ENCODE measurements at places on chromosomes 4 and X.

DNA sequence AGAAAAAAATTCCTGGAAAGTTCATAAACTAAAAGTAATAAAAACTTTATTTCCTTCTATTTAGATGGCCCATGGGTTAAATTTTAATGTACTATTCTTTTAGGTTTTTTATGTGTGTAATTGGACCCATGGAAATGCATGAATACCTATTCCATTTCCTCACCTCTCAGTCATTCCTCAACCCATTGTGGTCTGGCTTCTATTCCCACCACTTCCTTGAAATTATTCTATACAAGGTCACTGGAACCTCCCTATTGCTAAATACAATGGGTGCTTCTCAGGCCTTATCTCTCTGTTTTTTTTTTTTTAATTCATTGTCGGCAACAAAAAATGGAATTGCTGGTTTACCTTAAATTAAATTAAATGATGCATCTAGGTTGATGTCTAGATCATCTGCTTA lies 17.2 kb downstream of the SLC39A8 start:
- DNase-seq = no peak

DNA sequence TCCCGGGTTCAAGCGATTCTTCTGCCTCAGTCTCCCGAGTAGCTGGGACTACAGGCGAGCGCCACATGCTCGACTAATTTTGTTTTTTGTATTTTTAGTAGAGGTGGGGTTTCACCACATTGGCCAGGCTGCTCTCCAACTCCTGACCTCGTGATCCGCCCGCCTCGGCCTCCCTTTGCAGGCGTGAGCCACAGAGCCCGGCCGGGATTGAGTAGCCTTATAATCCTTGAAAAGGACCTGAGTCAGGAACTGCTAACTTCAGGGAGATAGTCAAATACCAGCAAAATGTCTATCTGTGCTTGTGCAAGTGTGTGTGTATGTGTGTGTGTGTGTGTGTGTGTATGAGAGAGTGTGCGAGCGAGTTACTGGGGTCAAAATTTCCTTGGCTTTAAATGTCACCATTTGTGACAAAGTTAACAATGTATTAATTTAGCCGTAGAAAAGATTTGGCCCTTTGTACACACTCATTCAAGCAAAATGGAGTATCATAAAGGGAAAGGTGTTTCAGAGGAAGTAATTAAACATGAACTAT lies 1.8 kb upstream of the KDM6A start:
- DNase-seq = no peak

DNA sequence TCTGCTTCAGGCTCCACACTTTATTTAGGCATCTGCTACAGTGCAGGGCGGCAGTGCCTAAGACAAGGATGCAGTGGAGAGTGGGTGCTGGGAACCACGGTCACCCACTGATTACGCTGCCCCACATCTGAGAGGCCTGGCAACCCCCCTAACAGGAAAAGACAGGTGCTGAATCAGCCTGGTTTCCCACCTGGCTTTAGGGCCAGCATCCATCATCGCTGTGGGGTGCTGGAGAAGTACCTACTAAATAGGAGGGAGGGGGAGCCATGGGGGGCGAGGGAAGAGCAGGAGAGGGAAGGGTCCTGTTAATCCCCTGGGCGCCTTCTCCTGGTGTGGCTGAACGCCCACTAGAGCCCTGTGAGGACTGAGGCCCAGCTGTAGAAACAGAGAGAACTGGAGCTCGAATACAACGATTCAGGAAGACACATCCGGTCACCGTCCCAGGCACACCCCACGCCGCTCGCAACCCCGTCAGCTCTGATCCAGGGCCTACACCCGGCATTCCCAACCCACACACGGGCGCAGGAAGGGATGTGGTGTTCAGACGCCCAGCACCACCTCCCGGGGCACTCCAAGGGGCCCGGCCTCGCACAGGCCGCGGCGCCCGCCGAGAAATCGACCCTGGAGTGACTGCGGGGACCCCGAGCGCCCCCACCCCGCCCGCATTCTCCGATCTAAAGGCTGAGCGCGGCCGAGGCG lies 554 bp downstream of the DCTD start:
- no peak for DNase-seq

DNA sequence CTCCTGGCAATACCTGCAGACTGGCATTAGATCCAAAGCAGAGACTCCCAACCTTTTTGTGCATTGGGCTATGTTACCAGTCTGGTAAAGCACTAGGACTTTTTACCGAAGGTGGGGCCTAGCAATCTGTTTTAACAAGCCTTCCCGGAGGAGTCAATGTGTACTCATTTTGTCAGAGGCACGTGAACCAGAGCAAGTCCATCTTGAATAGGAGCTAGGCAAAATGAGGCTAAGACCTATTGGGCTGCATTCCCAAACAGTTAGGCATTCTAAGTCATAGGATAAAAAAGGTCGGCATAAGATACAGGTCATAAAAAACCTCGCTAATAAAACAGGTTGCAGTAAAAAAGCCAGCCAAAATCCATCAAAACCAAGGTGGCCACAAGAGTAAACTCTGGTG lies 22.3 kb downstream of the ADGRA3 start:
- DNase-seq = no peak

- no peak for DNase-seq
These were observed 84.9 kb downstream of the MAML3 start for GRCh38 chr4:140069066-140069465.

DNA sequence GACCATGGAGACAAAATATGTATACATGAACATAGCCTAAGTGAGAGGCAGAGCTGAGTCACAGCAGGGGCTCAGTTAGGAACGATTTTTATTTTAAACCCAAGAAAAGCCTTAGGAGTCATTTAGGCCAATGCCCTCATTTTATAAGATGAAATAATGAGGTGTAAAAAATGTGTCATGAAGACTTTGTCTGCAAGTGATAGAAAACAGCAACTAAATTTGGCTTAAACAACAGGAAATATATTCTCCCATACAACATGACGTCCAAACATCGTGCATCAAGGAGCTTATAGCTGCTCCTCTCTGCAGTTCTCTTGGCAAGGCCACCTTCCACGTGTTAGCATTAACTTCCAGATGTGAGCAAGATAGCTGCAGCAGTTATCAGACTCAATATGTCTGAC lies 16.8 kb downstream of the SCFD2 start:
- DNase-seq = no peak

- no peak for DNase-seq
These were observed 42.5 kb upstream of the MAP9 start for GRCh38 chr4:155419266-155419665.

GRCh38 chr4:90118527-90119195 lies 8.5 kb upstream of the CCSER1 start:
- DNase-seq = no peak

DNA sequence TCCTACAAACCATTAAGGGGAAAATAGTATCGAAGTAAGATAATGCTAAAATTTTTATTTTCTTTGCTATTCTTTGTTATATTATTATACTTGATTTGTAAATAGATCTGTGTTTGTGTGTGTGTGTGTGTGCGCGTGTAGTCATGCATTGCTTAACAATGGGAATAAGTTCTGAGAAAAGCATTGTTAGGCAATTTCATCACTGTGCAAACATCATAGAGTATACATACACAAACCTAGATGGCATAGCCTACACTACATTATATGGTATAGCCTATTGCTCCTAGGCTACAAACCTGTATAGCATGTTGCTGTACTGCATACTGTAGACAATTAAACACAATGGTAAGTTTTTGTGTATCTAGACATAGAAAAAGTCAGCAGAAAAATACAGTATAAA lies 17.1 kb downstream of the MTTP start:
- no peak for DNase-seq

- no peak for DNase-seq
These were observed 32.8 kb upstream of the REST start for GRCh38 chr4:56874923-56875322.

DNA sequence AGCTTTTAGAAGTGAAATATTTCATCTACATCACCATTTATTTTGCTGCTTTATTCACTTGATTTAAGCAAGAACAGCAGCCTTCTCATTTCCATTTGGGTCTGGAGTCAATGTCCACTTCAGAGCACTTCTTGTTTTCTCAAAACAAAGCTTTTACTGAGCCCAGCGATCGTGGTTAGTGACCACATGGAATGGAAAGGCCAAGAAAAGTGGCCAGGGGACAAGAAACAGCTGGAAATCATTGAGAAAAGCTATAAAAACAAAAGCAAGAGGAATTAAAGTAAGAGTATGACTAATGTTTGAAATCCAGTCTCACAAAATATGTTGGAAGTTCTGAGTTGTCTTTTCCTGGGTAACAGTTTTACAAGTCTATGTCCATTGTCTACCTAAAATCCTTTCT lies 328.4 kb upstream of the INTU start:
- DNase-seq = no peak

DNA sequence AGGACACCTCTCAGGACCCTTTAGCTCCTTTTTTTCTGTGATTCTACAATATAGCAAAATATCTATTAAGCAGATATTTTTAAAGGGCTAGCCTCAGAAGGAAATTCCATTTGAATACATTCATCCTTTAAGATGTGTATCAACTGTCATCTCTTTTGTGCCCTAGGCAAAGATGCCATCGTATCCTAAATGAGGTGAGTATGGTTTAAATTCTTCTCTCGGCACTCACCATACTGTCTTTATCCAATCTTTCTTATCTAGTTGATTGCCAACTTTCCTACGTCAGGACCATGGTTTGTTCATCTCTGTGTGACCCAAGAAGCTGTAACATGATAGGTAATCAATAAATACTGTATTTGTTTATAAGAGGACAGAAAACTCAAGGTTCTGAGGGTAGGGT lies 176.0 kb downstream of the LDB2 start:
- DNase-seq = no peak

DNA sequence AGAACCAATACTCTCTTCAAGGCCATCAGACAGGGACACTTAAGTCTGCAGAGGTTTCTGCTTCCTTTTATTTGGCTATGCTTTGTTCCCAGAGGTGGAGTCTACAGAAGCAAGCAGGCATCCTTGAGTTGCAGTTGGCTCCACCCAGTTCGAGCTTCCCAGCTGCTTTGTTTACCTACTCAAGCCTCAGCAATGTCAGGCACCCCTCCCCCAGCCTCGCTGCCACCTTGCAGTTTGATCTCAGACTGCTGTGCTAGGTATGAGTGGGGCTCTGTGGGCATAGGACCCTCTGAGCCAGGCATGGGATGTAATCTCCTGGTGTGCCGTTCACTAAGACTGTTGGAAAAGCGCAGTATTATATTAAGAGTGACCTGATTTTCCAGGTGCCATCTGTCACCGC lies 12.6 kb upstream of the UGT2B15 start:
- no peak for DNase-seq

GRCh38 chr4:84085986-84086385 lies 413.1 kb downstream of the NKX6-1 start:
- DNase-seq = no peak

GRCh38 chr4:153448003-153448731 lies 18.0 kb upstream of the TMEM131L start:
- DNase-seq = no peak

- no peak for DNase-seq
These were observed 19.3 kb upstream of the VCX2 start for GRCh38 chrX:8190341-8190830.

GRCh38 chr4:111854494-111855087 lies 290.7 kb upstream of the FAM241A start:
- DNase-seq = no peak

GRCh38 chr4:104507112-104507511 lies 12.4 kb upstream of the CXXC4 start:
- DNase-seq = no peak

DNA sequence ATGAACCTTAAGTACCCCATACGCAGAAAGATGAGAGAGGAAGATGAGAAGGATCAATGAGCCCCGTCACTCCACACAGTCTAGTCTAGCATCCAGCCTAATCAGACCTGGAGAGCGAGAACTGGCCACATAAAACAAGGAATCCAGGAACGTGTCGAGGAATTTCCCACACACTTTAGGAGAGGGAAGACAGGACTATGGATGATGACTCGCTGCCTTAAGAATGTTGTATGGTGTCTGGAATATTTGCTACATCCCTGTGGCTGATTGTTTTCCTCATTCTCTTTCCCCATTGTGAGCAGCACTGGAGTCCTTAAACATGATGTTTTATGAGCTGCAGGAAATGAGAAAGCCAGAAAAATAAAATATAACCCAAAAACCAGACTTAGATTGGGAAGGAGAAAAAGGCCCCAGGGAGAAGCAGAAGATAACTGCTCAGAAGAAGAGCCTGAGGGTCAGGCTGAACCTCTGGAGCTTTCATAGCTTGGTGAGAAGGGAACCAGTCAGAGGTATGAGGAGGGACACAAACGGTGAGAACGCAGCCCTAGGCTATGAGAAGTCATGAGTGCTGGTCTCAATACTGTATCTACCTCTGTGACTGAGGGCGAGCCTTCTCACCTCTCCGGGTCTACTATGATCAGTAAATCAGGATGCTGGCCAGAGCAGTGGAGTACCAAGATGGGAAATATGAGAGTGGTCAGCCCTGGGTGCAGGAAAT lies 139.5 kb upstream of the NOCT start:
- no peak for DNase-seq

DNA sequence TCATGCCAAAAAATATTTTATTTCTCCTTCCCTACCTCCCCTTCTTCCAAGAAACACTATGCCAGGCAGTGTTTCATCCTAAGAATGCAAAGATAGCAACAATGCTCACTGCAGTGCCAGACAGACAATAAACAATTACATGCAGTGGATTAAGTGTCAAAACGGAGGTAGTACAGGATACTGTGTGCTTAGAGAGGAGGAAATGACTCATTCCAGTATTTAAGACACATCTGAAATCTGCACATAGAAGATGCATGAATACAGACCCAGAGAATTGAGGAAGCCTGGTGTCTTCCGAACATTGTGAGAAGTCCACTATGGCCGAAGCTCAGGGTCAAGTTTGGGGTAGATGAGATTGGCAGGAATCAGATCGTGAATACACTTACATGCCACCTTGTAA lies 326.4 kb downstream of the PPP3CA start:
- no peak for DNase-seq

GRCh38 chr4:168724686-168725411 lies 228.0 kb downstream of the PALLD start:
- no peak for DNase-seq

GRCh38 chr4:149135062-149135461 lies 680.6 kb downstream of the IQCM start:
- no peak for DNase-seq

GRCh38 chr4:80125252-80126177 lies 52.5 kb upstream of the ANTXR2 start:
- DNase-seq = no peak

- no peak for DNase-seq
These were observed 1389.9 kb downstream of the ARAP2 start for GRCh38 chr4:34854451-34854850.

DNA sequence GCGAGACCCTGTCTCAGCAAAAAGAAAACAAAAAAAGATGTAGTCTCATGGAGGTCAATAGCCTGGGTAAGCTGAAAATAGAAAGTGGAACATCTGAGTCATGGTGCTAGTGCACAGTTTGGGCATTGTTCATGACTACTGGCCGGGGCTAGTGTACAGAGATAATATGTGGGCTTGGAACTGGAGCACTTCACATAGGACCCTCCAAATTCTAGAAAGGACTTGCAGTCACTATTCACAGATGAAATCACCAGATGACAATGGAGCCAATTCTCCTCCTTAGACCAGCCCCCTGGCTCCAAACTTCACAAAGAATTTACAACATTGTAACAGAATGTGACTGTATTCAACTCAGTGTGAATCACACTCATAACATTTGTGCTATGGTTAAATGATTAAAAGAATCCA lies 367.8 kb upstream of the SLC7A11 start:
- DNase-seq = no peak

- DNase-seq = no peak
These were observed 51.9 kb downstream of the MAOA start for GRCh38 chrX:43707812-43708548.

- DNase-seq = no peak
These were observed 177.4 kb downstream of the SH3KBP1 start for GRCh38 chrX:19709812-19710518.

GRCh38 chr4:170090352-170091052 lies 746 bp upstream of the AADAT start:
- DNase-seq = no peak
